K562 (cell line): ENCODE measurements at places on chromosomes 2 and 18. TPM values are rescaled to one million over a fixed set of nuclear protein-coding genes. Genes with fewer than 3 reads are reported as not detected.

The SLC16A14 gene
- not detected in 2 replicates for total RNA-seq

DNA sequence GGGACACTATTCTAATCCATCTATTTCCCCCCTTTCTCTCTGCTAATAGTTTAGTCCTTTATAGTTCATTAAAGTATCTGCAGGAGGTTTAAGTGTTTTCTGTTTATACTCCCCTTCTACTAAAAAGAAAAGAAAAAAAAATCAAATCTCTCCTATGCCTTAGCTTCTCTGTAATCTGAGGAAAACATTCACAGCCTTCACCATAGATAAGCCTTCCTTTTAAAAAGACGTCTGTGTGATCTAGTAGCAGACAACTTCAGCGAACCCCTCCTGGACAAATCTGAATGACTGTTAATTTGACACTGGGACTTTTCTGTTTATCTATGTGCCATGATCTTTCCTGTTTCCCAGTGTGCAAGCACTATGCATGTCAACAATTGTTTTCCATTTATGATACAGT lies 70.4 kb upstream of the CDH19 start:
- DNase-seq = no peak

- no peak for DNase-seq
Measured at GRCh38 chr18:49227001-49227380, 233.5 kb downstream of the DYM start.

DNA sequence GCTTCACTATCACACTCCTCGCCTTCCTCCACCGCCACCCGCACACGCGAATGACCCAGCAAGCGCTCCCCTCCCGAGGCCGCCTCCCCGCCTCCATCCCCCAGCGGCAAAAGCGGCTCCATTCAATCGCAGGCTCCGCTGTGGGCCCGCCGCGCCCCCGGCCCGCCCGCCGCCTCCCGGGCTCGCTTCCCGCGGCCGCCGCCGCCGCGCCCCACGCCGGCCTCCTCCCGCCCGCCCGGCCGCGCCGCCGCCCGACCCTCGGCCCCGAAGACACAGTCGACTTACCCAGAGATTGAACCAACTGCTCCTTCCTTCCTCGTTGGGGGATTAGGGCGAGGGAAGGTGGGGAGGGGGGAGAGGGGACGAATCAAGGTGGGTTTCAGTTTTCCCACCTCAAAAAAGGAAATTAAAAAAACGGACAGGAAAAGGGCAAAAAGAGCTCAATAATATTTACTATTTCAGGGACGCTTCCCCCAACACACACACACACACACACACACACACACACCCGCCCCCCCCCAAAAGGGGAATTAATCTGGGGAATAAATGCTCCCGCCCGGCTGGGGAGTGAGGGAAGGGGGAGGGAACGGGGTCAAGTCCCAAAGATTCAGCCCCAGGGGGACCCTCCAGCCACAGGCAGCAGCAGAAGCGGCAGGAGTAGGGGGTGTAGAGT lies 743 bp downstream of the XPO1 start:
- peak; percentile 13 for DNase-seq

The TDRD15 gene
- total RNA-seq = 0.07 and 0.11 TPM in 2 replicates

DNA sequence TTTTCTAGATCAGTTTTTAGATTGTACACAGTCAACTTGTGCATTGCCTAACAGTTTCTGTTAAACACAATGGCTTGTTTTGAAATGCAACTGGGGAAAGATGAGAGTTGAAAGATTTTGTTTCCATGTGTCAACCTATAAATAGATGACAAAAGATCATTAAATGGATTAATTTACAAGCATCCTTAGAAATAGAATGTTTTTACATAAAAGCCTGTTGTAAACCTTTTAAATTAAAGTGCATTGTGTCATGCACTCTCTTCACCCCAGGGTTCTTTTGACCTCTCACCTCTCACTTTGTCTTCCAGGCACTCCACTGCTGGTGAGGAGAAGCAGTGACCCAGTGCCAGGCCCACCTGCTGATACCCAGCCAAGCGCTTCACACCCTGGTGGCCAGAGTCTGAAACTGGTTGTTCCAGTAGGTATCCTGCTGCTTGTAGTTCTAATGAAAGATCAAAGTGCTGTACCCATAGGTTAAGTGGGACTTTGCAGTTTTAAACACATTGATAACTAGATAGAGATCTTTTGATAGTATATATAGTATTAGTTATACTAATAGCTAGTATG lies 502.1 kb downstream of the PARD3B start:
- DNase-seq = no peak

The TRIM43 gene
- total RNA-seq = not detected in 2 replicates

The HAAO gene
- not detected in 2 replicates for total RNA-seq
